ENCODE measurements at places on chromosomes 3 and 15.
A peak's percentile ranks its signal among the peaks of the same experiment; 100 is the strongest.

- no peak for DNase-seq
Measured at GRCh38 chr15:39242345-39242744, 338.5 kb upstream of the THBS1 start.

- no peak for DNase-seq
Measured at GRCh38 chr15:25176616-25176923, 221.8 kb downstream of the SNRPN start.

DNA sequence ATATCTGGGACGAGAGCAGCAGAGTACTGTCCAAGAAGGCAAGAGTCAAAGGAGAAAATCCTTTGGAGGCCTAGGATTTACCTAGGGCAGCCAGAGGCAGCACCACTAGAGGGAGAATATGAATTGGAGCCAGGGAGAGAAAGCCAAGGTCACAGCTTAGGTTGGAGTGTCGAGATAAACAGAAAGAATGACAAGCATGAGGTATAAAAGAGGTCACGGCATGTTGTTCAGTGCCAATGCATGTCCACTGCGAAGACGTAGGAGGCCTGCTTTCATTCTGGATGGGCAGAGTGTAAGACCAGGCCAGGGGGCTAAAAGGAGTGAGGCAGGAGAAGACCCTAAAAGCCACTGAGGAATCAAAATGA, 47.2 kb downstream of the THBS1 start:
- DNase-seq, result no peak

GRCh38 chr3:148598619-148599018, 99.1 kb upstream of the AGTR1 start:
- no peak for DNase-seq

DNA sequence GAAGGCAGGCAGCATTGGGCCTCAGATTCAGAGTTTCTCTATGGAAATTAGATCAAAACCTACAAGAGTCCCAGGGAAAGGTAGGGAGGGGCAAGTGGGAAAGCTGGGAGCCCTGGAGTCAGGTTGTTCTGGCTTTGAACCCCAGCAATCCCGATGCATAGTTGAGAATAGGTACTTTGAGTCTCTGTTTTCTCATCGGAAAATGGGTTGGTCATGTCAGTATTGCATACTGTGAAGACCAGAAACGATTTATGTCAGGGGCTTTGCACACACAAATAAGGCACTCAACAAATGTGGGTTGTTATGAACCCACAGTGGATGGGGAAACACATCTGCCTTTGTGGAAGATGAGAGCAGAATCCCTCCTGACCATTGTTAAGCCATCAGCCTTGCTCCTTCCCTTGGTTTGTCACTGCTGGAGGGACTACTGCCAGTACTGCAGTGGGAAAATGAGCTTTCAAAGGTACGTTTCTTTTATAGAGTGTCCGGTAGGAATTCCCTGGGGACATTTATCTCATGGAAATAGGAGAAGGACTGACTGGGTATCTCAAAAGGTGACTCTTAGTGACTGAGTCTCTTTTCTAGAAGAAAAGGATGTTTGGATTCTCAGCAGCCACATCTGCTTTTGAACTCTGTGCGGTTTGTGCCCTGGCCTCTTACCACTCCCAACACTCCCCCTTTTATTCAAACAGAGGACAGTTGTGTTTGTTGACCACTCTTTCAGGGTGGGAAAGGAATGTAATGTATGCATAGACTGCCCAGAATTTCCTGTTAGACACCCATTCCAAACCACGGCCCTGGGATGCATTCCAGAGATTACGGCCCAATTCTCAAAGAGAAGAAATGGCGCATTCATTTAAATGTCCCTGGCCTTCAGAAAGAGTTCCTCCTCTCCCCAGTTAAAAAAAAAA, 54.6 kb upstream of the VILL start:
- DNase-seq, result peak; percentile 81

DNA sequence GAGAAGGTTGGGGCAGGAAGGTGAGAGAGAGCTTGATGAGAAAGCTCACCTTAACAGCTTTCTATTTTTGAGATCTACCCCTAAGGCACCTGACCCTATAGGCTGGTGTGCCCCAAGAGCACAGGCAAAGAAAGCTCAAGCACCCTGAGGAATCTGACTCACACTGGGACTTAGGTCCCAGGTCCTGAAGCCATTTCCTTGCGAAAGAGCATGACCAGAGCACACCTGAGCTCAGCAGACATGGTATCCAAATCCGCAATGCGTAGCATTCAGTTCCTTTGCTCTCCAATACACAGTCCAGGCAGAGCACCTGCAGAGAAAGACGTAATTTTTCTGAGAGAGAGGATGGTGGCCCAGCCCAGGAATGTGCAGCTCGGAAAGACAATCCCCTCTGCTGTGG, 112.1 kb upstream of the LPP start:
- DNase-seq, result no peak

DNA sequence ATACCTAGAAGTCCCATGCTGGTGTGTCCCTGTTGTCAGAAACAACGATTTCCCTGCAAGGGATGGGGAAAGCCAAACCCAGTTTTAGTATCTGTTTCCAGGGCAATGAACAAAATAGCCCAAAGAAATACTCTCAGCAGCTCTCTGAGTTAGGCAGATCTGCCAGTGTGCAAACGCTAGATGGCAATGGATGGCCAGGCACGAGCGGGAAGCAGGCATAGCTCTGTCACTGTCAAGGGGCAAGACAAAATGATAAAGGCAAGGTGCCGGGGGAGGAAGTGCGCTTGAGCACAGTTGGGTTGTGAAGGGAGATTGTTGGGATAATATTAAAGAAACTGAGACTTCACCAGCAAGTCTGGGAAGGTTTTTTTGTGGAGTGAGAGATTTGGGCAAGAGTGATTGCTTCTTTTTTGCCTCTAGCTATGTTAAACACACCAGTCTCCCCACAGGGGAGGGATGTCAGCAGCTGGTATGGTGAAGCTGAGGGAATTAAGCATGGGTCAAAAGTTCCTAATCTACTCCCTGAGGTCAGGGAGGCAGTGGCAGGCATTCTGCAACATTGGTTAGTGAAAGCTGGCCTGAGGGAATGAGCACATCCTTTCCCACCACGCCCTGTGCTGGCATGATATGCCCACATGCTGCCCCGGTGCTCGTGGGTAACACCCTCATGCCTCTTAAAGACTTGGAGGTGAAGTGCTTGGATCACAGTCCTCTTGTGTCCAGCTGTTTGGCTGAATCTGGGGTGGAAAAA, 117.5 kb downstream of the PDCD6IP start:
- no peak for DNase-seq

- DNase-seq, result no peak
Measured at GRCh38 chr3:18434711-18435110, 9.6 kb upstream of the SATB1 start.

DNA sequence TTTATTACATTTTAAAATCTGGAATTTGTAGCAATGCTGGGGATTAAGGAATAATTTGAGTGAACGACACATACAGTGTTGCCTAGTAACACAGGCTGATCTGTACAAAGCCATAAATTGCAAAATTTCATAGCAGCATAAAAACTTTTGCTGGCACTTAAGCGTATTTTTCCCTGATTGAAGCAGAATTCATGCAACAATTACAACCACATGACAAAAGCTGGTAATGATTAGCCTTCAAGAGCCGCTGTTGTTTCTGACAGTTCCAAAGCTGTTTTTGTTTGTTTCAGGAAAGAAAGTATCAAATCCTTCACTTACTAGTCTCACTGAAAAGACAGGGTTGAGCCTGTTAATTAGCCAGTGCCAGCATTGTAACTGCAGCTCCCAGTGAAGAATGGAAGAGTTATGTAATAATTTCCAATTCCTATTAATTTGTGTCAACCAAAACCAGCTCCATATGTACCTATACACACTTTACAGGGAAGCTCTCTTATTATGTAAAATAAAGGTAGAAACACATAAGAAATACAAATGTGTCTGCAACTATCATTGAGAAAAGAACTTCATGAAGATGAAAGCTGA, 60.7 kb downstream of the AGTR1 start:
- no peak for DNase-seq

DNA sequence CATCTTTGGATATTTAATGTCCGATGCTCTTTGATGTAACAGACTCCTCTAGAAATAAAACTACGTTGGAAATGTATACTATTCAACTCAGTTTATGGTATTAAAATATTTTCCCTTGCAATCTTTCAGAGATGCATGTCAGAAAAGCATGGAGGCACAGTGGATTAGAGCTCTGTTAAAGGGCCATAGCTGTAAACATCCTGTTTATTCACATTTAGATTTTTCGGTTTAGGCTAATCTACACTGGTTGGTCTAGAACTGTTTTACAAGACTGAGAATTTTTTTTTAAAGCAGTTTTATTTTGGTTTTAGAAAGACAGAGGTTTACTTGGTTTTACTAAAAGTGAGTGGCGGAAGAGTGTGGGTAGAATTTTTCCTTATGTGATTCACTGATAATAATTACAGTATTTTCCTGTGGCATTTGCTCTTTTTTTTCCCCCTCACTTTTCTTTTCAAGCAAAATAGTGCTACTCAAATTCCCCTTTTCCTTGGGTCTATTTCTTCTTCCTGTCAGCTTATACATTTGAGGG, 132.1 kb downstream of the IL1RAP start:
- no peak for DNase-seq

- DNase-seq, result no peak
Measured at GRCh38 chr3:14507305-14507741, 32.8 kb downstream of the GRIP2 start.

GRCh38 chr3:141000027-141000663, 51.0 kb upstream of the SPSB4 start:
- peak; percentile 42 for DNase-seq

- no peak for DNase-seq
Measured at GRCh38 chr3:134796281-134797056, 1.4 kb downstream of the EPHB1 start.

GRCh38 chr3:35675206-35675605, 35.9 kb downstream of the ARPP21 start:
- DNase-seq, result no peak

DNA sequence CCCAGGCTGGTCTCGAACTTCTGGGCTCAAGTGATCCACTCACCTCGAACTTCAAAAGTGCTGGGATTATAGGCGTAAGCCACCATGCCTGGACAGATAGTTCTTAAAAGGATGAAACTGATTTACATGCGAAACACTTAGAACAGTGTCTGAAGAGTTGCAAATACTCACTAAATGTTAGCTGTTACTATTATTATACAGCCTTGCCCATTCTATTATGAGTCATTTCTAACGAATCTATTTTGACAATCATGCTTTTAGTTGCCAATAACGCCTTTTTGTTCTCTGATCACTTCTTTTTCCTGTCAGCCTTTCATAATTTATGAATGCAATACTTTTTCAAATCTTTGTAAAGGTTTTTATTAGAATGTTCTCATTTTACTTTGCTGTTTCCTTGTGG, 112.7 kb downstream of the SNRK start:
- DNase-seq, result no peak

- no peak for DNase-seq
Measured at GRCh38 chr3:54366839-54367238, 244.5 kb downstream of the CACNA2D3 start.

- DNase-seq, result no peak
Measured at GRCh38 chr3:141106842-141107241, 55.7 kb downstream of the SPSB4 start.

GRCh38 chr3:19506171-19506570, 357.9 kb downstream of the KCNH8 start:
- no peak for DNase-seq

- DNase-seq, result no peak
Measured at GRCh38 chr3:108833611-108834010, 11.0 kb downstream of the TRAT1 start.

GRCh38 chr3:184314363-184314699, at the start of gene EIF4G1:
Gene EIF4G1 (plus strand): TSS chr3:184314606. CDS start chr3:184315797, 1,191 bp downstream.
- DNase-seq, result peak; percentile 49

DNA sequence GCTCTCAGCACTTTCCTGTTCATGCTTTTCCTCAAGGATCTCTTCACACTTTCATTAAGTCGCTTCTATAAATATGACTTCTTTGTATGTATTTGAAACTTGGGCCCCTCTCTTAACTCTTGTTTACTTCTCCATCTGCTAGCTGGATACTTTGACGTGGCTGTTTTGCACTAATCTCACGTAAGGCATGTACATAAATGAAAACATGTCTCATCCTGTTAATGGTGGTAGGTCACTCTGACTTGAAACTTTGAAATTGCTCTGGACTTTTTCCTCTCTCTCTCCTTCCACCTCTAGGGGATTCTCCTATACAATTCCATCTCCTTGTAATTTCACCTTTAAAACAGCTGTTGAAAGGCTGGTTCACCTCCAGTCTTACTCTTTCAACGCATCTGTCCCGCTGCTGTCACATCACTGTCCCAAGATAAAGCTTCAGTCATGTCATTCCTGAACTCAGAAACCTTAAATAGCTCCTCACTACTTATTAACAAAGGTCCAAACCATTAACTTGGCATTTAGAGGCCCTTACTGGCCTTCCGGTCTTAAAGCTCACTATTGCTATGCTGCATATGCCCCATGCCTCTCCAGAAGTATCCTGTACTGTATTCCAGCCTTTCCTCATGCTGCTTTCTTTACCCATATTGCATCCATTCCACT, 1.2 kb downstream of the BLOC1S6 start:
- DNase-seq, result no peak

DNA sequence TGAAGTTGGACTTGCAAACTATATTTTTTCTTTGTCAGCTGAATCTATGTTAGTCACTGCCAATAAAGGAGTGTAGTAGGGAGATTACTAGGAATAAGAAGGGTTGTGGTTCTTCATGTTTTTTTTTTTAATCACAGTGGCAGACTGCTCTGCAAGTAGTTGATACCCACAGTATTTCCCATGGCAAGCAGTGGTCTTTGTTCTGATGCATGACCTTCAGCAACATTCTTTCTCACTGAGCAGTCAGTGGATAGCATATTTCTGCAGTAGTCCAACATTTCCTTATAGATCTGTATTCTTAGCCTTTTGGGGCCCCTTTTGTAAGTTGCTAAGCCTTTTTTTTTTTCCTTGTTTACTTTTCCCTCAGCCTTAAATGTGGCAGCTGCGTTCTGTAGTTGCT, 151.1 kb downstream of the DOCK3 start:
- DNase-seq, result no peak

- DNase-seq, result no peak
Measured at GRCh38 chr3:39184968-39185285, 7.5 kb downstream of the XIRP1 start.

DNA sequence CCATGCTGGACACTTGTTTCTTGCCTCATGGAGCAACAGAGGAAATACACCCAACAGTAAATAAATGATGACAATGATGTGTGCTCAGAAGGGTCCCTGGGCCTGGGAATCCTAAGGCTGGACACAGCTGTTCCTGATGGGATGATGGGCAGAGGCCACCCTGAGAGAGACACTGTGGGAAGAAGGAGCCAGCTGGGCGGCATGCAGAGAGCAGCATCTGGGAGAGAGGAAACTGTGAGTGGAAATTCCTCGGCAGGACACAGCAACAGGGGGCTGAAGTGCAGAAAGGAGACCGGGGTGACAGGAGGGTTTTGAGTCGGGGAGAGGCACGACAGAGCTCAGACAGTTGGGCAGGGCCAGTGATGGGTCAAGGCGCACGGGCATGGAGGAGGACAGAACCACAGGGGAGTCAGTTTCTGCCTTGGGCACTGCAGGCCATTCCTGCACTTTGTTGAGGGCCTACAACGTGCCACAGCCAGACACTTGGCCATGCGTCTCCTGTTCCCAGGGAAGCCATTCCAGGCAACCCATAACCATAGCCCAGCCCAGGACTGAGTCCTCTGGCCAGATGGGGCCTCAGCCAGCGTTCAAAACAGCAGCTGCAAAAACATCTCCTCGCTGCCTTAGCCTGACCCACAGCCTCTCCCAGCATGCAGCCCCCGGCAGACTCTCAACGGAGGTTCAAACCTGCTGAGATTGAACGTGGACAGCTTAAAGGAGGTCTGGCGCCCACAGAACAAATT, 36.7 kb upstream of the SLC6A1 start:
- no peak for DNase-seq

GRCh38 chr3:122523317-122523716, 8.6 kb upstream of the KPNA1 start:
- DNase-seq, result no peak

GRCh38 chr3:10725067-10725466, 91.0 kb upstream of the SLC6A11 start:
- no peak for DNase-seq

Data from SW 1271 (cell line).